ENCODE measurements at places on chromosomes 2 and 18.

GRCh38 chr18:12679183-12679786, 21.4 kb upstream of the SPIRE1 start:
- DNase-seq = no peak

GRCh38 chr18:38250971-38251370, 685.4 kb upstream of the CELF4 start:
- no peak for DNase-seq

DNA sequence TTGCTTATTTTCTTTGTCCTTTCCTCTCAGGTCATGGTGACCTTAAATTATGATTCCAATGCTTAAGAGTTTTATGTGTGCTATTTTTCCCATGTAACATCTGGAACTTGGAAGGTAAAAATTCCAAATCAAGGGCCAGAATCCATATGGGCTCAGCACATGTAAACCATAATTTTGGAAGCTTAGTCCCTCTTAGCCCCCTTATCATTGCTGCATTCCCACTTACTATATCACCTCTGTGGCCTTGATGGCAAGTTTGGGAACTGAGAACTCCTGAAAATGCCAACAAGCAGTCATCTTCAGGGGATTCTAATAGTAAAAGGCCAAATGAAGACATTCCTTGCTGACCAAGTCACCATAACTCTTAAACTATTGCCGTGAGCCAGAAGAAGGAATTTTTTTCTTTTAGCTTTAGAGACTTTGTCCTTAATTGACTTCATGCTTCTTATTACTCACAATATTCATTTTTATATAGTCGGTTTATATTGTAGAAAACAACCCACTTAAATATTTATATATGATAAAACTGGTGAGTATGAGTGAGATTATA, 251.4 kb downstream of the SLC8A1 start:
- DNase-seq = no peak

DNA sequence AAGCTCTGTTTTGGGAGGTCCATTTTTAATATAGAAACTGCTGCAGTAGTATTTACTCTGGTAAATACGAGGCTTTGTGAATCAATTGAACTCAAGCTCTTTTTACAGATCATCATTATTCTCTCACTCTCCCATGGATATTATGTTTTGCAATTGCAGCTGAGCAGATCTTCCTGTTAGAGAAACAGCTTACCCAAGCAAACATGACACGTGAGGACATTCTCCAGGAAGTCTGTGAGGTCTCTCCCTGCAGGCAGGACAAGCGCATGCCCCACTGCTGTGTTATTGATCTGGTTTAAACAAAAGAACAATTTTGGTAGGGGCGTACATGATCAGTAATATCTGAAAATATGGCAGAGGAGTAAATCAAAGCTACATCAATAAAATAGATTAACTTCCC, 72.1 kb downstream of the COL6A3 start:
- no peak for DNase-seq

DNA sequence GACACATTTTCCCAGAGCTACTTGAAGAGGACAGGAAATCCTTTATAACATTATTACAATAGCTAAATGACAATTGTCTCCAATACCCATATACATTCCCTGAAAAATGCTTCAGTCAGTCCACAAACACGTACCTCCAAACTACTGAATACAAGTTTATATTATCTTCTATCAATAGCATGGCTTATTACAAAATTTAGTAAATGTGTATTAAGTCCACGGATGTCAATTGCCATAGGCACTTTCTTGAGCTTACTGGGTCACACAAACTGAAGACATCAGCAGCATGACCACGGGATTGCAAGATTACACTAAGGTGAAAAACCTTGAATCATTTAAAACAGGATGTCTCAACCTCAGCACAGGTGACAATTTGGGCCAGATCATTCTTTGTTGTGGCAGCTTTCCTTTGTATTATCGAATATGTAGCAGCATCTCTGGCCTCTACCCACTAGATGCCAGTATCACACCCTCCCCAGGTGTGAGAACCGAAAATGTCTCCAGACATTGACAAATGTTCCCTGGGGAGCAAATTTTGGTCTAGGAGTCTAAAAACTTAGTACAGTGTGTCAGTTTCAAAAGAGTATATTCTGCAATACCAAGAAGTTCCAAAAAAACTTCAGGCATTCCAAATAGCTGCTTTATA, 1.4 kb downstream of the MBD2 start:
- DNase-seq = no peak

DNA sequence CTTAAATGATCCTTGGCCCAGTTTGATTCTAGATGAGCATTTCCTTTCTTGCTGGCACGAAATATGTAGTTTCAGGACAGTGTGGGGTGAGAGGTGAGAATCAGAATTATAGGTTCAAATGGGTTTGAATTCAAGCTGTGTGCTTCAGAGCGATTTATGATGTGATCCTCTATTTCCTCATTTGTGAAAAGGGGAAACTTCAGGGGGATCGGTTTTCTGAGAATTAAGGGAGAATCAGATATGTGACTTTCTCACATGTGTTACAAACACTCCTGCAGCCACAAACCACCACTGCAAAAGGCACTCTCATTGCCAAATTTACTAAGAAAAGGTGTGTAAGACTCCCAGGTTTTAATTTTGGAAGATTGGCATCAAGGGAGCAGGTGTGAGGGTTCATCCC, 24.4 kb downstream of the HK2 start:
- DNase-seq = no peak

- no peak for DNase-seq
Measured at GRCh38 chr2:127579231-127579630, 43.7 kb downstream of the MYO7B start.

DNA sequence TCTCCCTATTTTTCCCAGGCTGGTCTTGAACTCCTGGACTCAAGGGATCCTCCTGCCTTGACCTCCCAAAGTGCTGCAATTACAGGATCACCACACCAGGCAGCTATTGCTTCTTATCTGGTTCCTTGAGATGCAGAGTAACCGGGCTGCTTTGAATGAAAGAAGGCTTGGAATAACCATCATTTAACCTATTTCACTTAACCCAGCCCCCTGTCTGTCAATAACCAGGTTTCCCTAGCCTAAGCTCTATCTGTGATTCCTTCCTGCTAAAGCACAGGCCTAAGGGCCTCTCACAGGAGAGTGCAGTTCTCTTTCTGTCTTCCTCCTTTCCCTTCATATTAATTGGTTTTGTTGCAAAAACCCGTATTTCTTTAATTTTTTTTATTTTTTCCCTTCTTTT, 393.5 kb upstream of the RAB12 start:
- no peak for DNase-seq

DNA sequence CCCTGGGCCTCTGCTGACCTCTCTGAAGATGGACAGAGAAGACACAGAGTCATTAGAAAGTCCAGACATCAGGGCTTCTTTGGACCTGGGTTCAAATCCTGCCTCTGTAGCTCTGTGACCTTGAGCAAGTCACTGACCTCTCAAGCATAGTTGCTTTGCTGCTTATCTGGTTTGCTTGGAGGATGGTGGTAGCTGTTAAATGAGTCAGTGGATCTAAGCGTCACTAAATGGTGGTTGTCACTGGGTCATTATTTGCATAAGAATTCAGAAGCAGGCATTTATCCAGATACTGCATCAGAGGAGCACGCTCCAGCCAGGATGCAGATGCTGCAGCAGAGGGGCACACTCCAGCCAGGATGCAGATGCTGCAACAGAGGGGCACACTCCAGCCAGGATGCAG, 229.2 kb downstream of the GLI2 start:
- no peak for DNase-seq

DNA sequence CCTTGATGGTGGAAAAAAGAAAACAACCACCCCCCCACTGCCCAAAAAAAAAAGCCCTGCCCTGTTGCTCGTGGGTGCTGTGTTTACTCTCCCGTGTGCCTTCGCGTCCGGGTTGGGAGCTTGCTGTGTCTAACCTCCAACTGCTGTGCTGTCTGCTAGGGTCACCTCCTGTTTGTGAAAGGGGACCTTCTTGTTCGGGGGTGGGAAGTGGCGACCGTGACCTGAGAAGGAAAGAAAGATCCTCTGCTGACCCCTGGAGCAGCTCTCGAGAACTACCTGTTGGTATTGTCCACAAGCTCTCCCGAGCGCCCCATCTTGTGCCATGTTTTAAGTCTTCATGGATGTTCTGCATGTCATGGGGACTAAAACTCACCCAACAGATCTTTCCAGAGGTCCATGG, 28.0 kb downstream of the MAL start:
- no peak for DNase-seq

DNA sequence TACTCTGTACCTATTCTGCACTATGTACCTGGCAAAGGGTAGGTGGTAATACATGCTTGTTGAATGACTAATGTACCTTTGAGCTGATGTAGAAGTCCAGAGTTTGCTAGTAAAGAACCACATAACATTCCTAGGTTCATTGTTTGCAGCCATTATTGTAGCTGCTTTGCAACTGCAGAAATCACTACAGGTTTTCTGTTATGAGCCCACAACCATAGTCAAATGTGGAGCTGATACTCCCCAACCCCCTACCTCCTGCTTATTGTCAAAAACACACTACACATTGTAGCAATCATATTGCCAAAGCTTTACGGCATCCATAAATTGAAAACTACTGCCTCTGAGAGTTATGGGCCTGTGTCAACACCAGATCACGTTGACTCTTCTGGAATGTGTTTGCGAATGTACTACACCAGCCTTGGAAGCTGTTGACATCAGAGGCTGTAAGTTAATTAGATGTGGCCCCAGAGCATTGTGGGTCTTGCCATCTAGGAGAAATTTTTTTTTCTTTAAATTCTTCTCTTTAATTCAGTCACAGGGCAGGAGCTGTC, 187.0 kb downstream of the AGPS start:
- no peak for DNase-seq

GRCh38 chr18:53115876-53116585, 776.0 kb downstream of the DCC start:
- DNase-seq = no peak

DNA sequence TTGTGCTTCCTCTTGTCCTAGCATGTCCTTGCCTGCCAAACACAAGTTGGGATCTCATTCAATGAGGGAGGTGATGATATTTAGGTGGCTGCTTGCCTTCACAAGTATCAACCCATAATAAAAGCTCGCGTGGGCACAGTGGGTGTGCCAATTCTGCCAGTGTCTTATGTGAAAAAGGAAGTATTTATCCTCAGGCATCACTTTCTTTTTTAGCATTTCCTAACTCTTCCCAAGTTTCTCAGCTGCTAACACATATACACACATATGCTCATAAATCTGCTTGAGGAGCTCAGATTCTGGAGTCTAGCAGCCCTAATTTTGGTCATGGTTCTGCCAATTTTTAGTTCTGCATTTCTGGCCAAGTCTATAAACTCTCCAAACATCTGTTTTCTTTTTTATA, 319.5 kb upstream of the HNMT start:
- DNase-seq = no peak

- no peak for DNase-seq
Measured at GRCh38 chr2:180368881-180369280, 361.8 kb upstream of the CWC22 start.

DNA sequence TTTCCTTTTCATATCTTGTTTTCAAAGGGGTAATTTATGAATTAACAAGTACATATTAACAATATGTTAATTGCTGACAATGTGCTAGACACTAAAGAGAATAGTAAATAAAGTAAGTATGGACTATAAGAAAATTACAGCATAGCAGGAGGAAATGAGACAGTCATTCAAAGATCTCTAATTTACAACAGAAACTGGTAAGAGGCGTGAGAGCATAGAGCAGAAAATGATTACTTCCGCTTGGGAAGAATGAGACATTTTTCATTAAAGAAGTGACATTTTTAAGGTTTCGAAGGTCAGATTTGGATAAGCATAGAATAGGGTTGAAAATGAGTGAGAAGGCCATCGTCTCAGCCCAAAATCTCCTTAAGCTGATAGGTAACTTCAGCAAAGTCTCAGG, 184.4 kb upstream of the SESTD1 start:
- DNase-seq = no peak

GRCh38 chr2:80476535-80477117, 172.1 kb upstream of the LRRTM1 start:
- DNase-seq = no peak

DNA sequence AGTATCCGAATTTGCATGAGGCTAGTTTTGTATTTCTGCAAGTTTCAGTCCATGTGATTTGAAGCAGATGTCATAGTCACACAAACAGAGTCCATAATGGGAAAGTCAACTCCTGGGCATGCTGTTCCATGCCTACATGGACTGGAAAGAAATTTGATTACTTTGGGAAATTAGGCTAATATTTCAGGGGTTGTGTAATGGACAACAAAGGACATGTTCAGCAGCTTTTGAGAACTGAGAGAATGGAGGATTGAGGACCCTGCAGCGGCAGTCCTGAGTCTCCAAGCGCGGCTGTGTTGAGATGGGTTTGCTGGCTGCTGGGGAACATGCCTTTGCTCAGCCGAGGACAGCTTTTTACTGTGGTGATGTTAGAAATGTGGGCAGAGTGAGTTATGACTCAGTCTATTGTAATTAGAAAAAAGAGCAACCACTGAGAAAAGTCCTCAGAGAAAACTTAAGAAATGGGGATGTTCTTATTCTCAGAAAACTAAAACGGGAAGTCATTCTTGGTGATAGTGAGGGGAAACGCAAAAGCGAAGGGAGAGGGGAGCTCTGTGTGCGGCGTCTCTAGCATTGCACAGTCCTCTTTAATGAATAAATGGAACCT, 149.2 kb downstream of the FAM210A start:
- no peak for DNase-seq

- DNase-seq = no peak
Measured at GRCh38 chr18:77316008-77316407, 66.4 kb downstream of the GALR1 start.

- DNase-seq = no peak
Measured at GRCh38 chr2:37894601-37895000, 30.5 kb upstream of the RMDN2 start.

- DNase-seq = no peak
Measured at GRCh38 chr2:216477283-216478035, 21.2 kb upstream of the RPL37A start.

GRCh38 chr18:26103579-26103978, 13.2 kb upstream of the SS18 start:
- DNase-seq = peak; percentile 23

Measured in NCI-H524 (cell line).